ENCODE measurements at places on chromosomes 2 and 18.

DNA sequence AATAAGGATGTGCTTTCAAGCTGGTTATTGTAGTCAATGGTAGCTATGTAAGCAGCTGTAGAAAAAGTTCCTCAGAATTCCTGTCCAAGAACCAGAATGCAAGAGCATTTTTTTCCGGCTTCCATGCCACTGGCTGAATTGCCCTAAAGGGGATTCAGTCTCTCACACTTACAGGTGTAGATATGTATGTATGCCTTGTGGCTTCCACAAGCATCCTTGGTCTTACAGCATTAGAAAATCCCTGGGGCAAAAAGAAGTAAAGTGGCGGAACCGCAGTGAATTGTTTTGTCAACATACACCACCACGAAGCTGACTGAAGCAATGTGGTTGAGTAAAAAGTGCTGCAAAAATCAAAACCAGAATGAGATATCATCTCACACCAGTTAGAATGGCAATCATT is 54.6 kb downstream of the FANCL start:
- H3K27me3 ChIP-seq: no peaks in the 10 kb centered on the region
- H3K4me1 ChIP-seq: no peaks in the 10 kb centered on the region
- H3K4me3 ChIP-seq: no peak overlapping the region
- H3K27ac ChIP-seq: no peak overlapping the region

GRCh38 chr2:58046585-58047372 is at the start of gene VRK2:
VRK2 (plus strand) TSS chr2:58046806; CDS start chr2:58048832, 2,026 bp downstream.
- peak; percentile 89 for DNase-seq
- peak within 1 kb of the TSS; percentile 78 for H3K4me3 ChIP-seq
- no peaks in the 10 kb centered on the region for H3K27me3 ChIP-seq
- peaks cover 18% of the 10 kb centered on the region for H3K36me3 ChIP-seq
- H3K27ac ChIP-seq: peak within 1 kb of the TSS; percentile 96
- peaks cover 46% of the 10 kb centered on the region for H3K4me1 ChIP-seq

GRCh38 chr18:44537526-44537925 is 143.2 kb upstream of the SETBP1 start:
- H3K27ac ChIP-seq: no peak overlapping the region
- no peaks in the 10 kb centered on the region for H3K27me3 ChIP-seq
- H3K4me1 ChIP-seq: no peaks in the 10 kb centered on the region
- no peak overlapping the region for H3K4me3 ChIP-seq
- no peak for DNase-seq
- no peaks in the 10 kb centered on the region for H3K36me3 ChIP-seq

DNA sequence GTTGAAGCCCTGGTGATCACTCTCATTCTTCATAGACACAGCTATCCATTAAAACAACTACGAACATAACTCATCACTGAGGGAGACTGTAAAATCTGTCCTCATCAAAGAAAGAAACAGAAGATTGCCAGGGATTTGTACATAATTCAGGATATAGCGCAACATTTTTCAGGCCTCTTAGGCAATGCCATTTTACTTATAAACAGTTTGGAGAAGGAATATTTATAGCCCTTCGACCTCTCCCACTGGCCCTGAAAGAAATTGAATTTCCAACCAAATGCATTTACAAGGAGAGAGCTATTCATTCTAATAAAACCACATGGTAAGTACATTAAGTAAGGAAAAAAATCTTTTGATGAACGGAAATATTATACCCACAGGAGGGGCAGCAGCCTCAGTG is 295.0 kb downstream of the RAD51AP2 start:
- H3K4me1 ChIP-seq: no peaks in the 10 kb centered on the region
- no peaks in the 10 kb centered on the region for H3K27me3 ChIP-seq
- no peaks in the 10 kb centered on the region for H3K36me3 ChIP-seq
- no peak for DNase-seq
- H3K27ac ChIP-seq: no peak overlapping the region
- no peak overlapping the region for H3K4me3 ChIP-seq

DNA sequence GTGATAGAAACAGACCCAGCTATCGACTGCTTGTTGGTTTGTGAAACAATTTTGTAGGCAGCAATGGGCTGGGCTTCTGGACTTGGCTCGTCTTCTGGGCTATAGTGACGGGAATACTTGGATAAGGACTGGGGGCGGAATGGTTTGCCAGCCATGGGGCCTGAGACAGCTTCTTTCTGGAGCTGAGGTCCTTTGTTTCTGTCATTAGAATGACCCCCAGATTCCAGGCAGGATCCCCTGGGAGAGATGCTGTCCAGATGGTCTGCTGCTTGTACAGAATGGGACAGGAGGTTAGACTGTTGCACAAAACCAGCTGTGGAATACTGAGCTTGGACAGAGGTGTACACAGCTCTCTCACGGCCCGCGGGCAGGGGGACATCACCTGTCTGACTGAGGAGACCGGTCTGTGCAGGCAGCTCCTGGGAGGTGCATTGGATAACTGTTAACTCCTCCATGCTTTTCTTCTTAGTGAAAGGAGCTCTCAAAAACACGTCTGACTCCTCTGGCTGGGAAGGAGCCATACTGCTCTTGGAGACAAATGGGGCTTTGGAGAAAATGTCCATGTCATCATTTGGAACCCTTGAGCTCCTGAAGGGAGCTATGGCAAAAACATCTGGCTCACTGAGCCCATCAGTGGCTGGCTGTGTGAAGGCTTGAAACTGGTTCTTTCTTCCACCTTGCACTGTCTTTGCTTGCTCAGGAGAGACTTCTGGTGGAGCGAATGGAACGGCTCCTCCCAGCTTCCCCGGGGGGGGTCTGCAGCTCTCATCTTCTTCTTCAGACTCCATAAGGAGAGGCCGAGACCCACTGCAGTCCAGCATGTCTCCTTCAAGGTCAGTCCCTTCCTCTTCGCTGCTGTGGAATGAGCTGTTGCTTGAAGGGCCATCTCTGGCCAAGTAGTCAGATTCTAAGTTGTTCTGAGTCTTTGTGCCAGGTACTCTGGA is 28.6 kb upstream of the NFU1 start:
- H3K36me3 ChIP-seq: peaks cover 48% of the 10 kb centered on the region
- H3K27ac ChIP-seq: no peak overlapping the region
- no peak for DNase-seq
- H3K4me1 ChIP-seq: no peaks in the 10 kb centered on the region

GRCh38 chr18:36396190-36396589 is 98.7 kb downstream of the FHOD3 start:
- H3K27me3 ChIP-seq: no peaks in the 10 kb centered on the region
- no peaks in the 10 kb centered on the region for H3K36me3 ChIP-seq
- H3K4me1 ChIP-seq: no peaks in the 10 kb centered on the region
- H3K4me3 ChIP-seq: no peak overlapping the region

DNA sequence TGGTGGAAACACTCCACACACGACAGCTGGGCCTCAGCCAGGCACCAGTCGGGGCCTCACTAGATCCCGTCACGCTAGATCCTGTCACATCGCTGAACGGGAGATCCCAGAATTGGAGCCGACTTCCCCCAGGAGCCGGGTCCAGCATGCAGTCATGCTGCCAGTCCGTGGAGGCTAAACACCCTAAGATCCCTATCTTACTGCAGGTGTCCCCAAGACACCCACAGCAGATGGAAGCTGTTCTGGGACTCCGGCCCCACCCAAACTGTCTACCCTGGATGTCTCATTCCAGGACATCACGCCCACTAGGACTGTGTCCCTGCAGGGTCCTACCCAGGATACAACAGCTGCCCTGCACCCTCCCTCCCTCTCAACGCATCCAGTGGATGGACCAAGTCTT is 23.4 kb downstream of the ZNF516 start:
- no peak for DNase-seq
- no peak overlapping the region for H3K4me3 ChIP-seq
- peaks cover 20% of the 10 kb centered on the region for H3K27me3 ChIP-seq
- H3K27ac ChIP-seq: no peak overlapping the region
- H3K36me3 ChIP-seq: no peaks in the 10 kb centered on the region

GRCh38 chr2:109609352-109610024 is 4.3 kb downstream of the SEPTIN10 start:
- H3K4me3 ChIP-seq: no peak overlapping the region
- DNase-seq: no peak
- H3K36me3 ChIP-seq: peaks cover 2% of the 10 kb centered on the region
- no peak overlapping the region for H3K27ac ChIP-seq

DNA sequence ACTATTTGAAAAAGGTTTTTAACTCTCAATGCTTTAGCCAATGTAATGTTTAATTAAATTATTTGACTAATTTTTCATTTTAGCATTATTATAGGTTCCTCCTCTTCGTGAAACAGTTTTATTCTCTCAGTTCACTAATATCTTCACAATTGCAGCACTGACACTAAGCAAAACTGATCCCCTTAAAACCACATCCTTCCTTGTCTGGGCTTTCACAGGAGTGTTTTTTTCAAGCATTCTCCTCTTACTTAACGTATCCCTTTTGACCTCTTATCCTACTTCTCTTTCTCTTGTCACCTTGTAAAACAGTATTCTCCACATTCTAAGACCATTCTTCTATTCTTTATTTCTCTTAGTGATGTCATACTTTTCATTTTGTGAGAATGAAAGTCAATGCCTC is 112.8 kb downstream of the DSC3 start:
- no peak overlapping the region for H3K27ac ChIP-seq
- H3K27me3 ChIP-seq: no peaks in the 10 kb centered on the region
- DNase-seq: no peak
- no peaks in the 10 kb centered on the region for H3K4me1 ChIP-seq

DNA sequence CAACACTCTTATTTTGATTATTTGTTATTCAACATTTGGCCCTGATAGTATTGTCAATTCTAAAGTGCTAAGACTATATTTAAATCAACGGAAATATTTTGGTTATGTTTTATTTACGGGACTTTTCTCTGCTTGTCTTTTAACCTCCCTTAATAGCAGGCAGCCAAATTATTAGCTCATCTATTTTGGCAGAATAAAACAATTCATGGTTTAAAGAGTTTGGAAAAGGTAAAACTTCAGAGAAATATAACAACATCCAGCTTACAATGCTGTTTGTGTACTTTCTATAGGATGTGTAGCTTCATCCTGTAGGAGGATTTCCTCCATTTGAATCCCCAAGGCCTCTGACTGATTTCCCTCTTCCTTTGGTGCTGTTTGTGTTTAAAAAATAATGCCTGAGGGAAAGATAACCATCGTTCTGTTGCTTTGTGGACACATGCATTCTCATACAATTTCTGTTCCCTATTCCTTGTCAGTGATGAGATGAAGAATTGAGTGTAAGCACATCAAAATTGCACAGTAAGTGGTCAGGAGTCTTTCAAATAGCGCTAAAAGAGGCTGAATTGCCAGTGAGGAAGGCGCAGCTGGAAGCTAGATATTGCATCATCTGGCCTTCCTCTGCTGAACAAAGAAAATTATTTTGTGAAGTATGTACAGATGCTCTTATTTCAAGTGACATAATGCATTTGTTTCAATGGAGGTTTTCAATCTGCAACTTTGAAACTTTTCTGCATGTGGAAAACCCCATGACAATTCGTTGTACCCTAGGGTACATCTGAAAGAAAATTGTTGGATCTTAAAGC is 80.3 kb downstream of the CD28 start:
- no peak for DNase-seq
- H3K27me3 ChIP-seq: no peaks in the 10 kb centered on the region
- no peak overlapping the region for H3K27ac ChIP-seq
- H3K36me3 ChIP-seq: no peaks in the 10 kb centered on the region
- H3K4me1 ChIP-seq: peaks cover 25% of the 10 kb centered on the region

DNA sequence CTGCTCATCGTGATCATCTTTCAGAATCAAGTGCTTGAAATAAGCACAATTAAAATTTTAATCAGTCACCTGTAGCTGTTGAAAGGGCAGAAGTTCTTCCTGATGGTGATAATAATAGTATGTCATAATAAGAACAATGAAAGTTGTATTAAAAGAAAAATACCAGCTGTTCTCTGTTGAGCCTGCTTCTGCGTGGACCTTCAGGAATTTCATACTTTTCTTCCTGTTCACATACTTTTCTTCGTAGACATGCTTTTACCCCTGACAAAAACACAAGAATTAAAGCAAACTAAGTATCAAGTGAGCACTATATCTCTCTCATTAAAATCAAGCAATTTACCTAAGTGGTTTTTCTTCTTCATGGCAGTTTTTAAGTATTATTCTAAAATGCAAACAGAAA is 79.2 kb downstream of the BARD1 start:
- H3K27me3 ChIP-seq: no peaks in the 10 kb centered on the region
- no peaks in the 10 kb centered on the region for H3K4me1 ChIP-seq
- H3K36me3 ChIP-seq: peaks cover 37% of the 10 kb centered on the region

- H3K36me3 ChIP-seq: no peaks in the 10 kb centered on the region
- no peak overlapping the region for H3K27ac ChIP-seq
- no peaks in the 10 kb centered on the region for H3K4me1 ChIP-seq
- H3K4me3 ChIP-seq: no peak overlapping the region
Measured at GRCh38 chr18:43547456-43547855, 270.2 kb upstream of the SYT4 start.

DNA sequence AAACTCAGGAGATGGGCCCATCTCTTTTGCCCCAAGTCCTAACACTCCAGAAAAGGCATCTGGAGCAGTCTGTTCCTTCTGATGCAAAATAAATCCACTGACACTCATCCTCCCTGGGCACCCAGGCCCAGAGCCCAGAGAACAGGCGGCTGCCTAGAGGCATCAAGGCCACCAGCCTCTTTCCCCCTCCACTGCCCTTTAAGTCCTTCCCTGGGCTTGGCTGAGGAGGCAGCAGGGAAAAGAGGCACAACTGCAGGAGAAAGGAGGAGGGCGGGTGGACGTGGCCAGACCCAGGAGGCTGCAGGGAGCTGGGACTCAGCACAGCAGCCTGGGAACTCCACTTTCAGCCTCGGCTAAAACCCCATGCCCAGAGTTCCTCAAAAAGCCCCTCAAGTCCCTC is 99.7 kb upstream of the ID2 start:
- no peak overlapping the region for H3K4me3 ChIP-seq
- peaks cover 33% of the 10 kb centered on the region for H3K4me1 ChIP-seq
- H3K27ac ChIP-seq: no peak overlapping the region

DNA sequence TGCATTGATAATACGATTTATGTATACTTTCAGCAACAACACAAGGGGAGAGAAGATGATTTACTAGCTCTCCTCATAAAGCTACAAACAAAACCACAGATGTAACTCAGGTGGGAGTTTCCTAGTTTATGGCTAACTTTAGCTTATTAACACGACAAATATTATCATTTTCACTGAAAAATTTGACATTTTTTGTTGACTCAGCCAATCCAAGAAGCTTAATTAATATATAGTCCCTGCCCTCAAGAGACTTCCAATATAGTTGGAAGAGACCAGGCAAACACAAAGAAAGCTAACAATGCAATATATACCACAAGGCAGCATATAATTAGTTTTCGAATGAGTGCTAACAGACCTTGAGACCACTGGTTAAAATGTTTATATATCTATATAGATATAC is 775 bp downstream of the WDR12 start:
- peaks cover 32% of the 10 kb centered on the region for H3K4me1 ChIP-seq
- peak overlapping the region; percentile 21 for H3K27ac ChIP-seq
- no peaks in the 10 kb centered on the region for H3K27me3 ChIP-seq

Measured in activated naive CD4-positive, alpha-beta T cell treated with anti-CD3 and anti-CD28 coated beads, Interleukin-2, amount 10 ng/mL, durations not matched to agents 7 days and 5 days (primary cell).